Stimulated activated CD4-positive, alpha-beta T cell treated with anti-CD3 and anti-CD28 coated beads, Interleukin-1b, Interleukin-23, amount 100 ng/mL, for 24 hours (primary cell): ENCODE measurements at places on chromosomes 1 and 21.

DNA sequence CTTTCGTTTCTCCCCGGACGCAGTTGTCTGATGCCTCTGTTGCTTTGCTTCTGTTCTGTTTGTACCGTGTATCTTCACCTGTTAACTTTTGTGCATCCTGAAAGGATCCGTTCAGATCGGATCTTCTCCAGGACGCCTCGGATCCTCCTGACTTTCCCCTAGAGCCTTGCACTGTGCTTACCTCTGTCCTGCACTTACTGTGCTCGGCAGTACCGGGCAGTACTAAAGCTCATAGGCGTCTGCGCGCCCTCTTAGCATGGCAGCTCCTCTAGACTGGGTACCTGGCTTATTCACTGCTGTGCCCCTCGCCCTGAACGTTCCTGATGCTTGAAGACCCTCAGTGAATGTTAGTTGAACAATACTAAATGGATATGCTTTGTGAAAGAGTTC is 934 bp downstream of the SCP2 start:
- DNase-seq = no peak

DNA sequence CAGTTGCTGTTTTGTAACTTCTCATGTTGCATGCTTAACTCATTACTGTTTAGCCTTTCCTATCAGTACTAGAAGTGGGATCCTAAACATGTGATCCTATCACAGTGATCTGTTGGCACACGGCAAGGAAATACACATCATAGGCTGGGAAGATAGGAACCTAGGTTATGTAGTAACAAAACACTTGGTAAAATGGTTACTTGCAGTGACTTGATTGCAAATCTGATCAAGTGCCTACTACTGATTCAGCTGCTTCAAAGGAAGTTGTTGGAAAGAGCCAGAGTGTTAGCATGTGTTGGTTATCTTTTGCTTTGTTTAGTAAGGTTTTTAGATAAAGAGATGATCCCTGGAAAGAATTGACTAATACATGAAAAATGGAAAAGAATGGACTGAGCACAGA is 8.9 kb upstream of the VASH2 start:
- no peak for DNase-seq

DNA sequence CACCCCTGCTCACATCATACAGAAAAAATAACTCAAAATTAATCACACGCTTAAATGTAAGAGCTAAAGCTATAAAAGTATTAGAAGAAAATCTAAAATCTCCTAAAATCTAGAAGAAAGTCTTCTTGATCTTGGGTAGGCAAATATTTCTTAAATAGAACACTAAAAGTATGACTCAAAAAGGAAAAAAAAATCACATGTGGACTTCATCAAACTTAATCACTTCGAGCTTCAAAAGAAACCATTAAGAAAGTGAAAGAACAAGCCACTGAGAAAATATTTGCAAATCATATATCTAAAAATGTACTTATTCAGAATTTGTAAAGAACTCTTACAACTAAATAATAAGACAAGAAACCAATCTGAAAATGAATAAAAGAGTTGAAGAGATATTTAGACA is 32.7 kb downstream of the LRRC52 start:
- no peak for DNase-seq

GRCh38 chr1:6391951-6392808 is 1.4 kb downstream of the ACOT7 start:
- no peak for DNase-seq

DNA sequence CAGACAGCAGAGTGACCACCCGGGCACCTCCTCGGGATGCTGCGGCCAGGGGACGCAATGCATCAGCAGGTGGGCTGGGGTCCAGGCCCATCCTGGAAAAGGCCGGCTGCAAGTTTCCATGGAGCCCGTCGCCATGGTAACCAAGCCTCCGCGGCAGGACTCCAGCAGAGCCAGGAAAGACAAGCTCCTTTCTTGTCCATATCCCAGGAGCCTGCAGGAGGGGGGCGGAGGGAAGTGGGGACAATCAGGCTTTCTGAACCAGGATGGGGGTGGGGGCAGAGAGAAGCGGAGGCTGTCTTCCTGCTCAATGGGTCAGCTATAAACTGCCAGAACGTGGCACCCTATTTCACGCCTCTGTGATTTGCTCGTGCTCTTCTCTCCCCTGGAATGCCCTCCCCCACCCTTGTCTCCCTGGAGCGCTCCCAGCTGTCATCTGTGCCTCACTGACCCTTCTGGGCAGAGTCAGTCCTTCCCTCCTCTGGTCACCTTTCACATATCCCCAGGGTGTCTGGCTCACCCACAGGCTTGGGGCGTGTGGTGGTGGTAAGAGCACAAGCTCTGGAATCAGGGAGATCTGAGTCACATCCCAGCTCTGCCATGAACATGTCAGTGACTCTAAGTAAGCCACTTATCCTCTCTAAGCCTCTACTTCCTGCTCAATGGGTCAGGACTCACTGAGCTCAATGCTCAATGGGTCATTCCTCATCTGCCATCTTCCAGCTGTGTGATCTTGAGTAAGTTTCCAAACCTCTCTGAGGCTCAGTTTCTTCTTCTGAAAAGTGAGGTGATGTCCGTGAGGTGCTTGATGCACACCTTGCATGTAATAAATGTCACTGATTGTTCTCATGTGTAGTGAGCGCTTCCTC is 58.9 kb upstream of the LAPTM5 start:
- DNase-seq = no peak

GRCh38 chr1:116207126-116207735 is 96.0 kb downstream of the MAB21L3 start:
- DNase-seq = no peak

DNA sequence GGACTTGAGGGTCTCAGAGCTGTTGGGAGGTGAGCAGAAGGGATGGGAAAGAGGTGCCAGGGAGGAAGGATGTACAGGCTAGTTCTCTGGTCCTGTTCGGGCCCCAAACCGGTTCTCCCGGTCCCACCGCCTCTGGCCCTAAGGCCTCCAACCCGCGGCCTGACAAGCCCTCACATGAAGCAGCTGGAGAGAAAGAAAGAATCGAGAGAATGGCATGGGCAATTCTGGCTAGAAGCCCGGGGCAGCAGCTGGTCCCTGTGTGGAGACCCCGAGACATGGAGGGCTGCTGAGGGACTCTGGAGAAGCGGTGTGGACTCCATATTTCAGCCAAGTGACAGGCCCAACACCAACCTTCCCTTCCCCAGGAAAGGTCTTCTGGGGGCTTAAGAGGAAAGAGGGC is 730 bp downstream of the CDC42SE1 start:
- DNase-seq = no peak

DNA sequence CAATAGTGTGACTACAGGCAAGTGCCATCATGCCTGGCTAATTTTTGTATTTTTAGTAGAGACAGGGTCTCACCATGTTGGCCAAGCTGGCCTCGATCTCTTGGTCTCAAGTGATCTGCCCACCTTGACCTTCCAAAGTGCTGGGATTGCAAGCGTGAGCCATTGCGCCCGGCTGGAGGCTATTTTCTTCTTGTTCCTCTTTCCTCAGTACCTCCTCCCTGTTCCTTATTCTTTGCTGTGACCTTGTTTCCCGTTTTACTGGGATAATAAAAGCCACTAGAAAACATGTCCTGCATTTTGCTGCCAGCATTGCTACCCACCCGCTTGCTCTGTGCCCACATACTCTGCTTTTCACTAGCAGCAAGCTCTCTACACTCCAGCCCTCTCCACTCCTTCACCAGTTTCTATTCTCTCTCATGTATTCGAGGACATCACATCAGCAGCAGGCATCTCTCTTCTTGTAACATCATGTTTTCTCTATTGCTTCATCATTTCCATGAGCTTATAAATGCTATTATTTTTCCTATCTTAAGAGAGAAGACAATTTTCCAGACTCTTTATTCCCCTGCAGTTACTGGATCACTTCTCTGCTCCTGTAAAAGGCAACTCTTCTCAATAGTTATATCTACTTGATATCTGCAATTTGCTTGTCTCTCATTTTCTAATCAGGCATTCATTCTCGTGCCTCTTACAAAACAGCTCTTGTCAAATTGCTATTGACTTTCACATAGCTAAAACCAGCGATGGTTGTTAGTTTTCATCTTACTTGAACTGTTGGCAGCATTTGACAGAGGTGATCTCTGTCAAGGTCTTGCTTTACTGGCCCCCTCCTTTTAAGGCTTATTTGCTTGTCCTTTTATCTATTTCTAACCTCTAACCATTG is 34.5 kb upstream of the C21orf91 start:
- DNase-seq = no peak
